ENCODE measurements at places on chromosomes 7 and 10.

GRCh38 chr10:123571978-123572377 lies 94.2 kb upstream of the GPR26 start:
- no peak for DNase-seq

- no peak for DNase-seq
Measured at GRCh38 chr7:76428868-76429805, 4.4 kb downstream of the ZP3 start.

DNA sequence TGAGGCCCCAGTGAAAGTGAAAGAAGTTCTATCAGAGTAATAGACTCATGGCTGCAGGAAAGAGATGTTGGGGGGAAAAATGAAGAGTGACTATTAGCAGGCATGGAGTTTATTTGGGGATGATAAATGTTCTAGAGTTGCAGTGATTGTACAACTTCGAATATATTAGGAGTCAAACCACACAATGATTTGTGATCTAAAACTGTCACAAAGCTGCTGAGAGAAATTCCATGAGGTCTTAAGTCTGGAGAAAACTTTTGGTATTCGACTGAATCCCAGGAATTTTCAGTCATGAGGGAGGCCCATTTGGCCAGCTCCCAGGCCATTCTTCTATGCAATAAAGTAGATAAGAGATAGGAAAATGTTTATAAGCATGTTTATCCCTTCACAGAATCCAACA lies 55.9 kb upstream of the UNC5B start:
- no peak for DNase-seq

DNA sequence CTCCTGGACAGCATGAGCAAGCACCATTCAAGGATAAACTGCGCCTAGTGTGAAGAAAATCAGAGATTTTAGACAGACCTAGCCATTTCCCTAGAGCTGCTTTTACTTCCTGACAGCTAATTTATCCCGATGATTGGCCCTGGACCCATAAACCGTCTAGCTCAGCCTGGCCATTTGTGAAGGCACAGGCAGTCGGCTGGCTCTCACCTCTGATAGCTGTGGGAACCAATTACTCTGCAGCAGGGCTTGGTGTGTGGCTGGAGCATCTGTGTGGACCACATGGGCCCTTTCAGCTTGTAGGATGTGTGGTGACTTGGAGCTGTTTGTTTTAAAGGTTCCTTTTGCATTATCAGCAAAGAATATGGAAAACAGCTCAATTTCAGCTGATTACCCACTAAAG lies 111.1 kb upstream of the NPY start:
- no peak for DNase-seq

DNA sequence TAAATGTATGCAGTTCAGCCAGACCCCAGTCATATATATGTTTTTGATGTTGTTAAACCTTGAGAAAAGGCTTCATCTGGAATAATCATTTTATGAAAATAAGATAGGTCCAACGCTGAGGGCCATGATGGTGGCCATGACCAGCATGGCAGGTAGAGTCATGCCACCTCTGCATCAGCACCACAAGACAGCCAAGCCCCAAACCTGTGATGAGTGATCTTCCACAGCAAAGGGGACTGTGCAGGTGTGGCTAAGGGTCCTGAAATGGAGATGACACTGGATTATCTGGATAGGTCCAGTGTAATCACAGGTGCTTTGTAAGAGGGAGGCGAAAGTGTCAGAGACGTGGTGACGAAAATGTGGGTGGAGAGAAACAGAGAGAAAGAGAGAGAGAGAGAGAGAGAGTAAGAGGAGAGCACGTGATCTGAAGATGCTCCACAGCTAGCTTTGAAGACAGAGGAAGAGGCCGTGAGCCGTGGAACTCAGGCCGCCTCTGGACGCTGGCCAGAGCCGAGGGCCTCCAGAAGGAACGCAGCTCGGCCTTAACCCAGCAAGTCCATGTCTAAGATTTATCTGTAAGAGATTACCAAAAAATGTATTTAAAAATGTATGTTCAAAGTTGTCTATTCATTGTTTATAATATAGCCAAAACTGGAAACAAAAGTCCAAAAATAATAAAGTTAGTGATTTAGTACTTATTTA lies 304.4 kb upstream of the SHH start:
- no peak for DNase-seq

DNA sequence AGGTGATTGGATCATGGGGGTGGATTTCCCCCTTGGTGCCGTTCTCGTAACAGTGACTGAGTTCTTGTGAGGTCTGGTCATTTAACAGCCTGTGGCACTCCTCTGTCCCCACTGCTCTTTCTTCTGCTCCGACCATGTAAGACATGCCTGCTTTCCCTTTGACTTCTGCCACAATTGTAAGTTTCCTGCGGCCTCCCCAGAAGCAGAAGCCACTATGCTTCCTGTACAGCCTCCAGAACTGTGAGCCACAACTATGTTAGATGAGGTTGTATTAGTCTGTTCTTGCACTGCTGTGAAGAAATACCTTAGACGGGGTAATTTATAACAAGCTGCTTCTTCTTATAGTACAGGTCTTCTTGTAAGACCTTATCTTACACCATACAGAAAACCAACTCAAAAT lies 241.7 kb upstream of the KLF14 start:
- DNase-seq = no peak

DNA sequence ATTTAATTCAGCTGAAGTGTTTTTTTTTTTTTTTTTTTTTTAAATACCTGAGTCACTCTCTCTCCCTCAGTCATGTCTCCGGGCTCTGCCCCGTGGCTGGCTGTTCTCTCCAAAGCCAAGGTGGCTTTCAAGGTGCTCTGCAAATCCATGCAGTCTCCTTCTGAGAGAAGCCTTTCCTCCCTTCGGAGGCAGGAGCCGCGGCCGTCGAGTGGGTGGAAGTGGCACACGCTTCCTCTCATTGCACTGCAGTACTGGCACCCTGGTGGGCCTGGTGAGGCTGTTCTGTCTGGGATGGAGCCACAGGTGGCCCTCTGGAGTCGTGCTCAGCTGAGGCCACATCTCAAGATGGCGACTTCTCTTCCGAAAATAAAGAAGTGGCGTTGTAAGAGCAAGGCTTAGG lies 221.8 kb downstream of the GLRX3 start:
- no peak for DNase-seq

DNA sequence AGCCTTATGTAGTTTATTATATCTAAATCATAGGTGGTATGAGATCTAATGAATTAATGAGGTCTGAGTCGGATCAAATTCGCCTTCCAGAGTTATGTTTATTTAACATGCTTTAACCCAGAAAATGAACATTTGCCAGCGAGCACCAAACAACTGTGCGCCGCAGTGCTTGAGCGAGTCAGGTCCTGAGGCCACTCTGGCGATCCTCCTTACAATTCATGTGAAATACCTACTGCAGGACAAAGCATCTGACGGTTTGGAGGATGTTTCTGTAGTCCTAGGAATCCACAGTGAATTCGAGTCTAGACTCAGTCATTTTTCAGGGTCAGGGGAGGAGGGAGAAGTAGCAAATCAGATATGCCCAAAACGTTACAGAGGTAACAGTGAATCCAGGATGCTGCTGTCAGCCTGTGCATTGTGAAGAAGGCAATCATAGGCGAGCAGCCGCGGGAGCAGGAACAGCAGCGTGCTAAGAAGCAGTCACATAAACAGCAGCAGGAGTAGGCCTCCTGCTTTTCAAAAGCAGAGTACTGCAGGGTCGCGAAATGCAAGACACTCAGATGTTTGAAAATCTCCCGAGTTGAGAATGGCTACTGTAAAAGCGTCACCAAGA lies 120.2 kb downstream of the CACNB2 start:
- DNase-seq = no peak

DNA sequence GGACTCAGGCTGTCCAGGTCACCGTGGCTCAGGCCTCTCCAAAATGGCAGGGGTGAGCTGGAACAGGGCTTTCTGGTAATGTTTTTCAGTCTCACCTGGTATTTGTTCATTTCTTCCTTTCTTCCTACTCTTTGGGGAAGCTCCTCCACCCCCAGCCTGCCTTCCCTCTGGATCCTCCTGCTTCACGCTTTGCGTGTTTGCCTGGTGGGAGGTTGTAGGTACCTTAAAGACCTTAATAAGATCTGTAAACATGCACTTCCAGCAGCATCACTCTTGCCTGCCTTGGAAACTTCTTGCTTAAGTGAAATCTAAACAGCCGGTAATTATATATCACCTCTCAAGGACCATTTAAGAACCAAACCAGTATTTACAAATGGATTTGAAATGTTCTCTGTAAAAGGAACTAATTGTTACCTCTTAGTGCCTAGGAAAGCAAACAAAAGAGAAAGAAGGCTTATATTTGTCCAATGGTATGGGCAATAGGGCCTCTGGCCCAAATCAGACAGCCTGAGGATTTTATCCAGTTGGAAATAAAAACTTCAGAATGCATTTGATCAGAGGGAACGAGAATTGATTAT lies 339.9 kb downstream of the CCSER2 start:
- DNase-seq = no peak

DNA sequence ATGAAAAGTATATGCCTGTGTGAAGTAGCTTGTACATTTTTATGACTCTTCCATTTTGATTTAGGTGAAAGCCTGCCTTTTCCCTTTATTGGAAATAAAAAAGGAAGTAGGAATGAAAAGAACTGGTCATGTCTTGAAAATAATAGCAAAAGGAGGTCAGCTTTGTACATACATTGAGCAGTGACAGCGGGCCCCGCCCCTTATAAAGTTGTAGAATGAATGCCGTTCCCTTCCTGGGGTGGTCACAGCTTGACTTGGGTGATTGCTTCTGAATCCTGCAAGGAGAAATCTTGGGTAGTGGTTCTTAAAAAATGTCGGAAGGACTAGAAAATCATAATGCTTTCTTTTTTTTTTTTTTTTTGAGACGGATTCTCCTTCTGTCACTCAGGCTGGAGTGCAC lies 31.7 kb downstream of the CAMK1D start:
- DNase-seq = no peak

DNA sequence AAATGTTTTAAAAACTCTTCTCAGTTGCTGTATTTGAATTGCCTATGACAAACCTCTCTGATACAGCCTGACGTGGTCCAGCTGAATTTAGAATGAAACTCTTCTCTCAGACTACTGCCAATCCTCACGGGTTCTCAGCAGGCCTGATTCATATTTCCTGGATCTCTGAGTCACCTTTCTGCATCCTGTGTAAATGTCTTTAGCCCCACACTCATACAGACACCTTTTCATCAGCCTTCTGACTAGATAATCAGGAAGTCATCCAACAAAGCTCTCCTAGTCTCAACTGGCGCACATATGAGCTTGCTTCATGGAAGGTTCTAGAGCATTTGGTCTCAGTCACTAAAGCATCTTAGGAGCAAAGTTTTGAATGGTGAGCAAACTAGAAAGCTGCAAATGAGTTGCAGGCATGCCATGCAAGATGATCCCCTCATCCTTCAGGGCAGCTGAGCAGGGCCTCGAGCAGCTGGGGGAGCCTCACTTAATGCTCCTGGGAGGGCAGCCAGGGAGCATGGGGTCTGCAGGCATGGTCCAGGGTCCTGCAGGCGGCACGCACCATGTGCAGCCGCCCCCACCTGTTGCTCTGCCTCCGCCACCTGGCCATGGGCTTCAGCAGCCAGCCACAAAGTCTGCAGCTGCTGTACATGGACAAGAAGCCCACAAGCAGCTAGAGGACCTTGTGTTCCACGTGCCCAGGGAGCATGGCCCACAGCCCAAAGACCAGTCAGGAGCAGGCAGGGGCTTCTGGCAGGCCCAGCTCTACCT lies 182.8 kb downstream of the ARHGAP12 start:
- DNase-seq = peak; percentile 99

- DNase-seq = no peak
Measured at GRCh38 chr10:3468919-3469638, 296.5 kb upstream of the PITRM1 start.

- DNase-seq = no peak
Measured at GRCh38 chr10:60170250-60170649, 219.4 kb downstream of the ANK3 start.

- no peak for DNase-seq
Measured at GRCh38 chr10:55881588-55881987, 479.5 kb downstream of the ZWINT start.

DNA sequence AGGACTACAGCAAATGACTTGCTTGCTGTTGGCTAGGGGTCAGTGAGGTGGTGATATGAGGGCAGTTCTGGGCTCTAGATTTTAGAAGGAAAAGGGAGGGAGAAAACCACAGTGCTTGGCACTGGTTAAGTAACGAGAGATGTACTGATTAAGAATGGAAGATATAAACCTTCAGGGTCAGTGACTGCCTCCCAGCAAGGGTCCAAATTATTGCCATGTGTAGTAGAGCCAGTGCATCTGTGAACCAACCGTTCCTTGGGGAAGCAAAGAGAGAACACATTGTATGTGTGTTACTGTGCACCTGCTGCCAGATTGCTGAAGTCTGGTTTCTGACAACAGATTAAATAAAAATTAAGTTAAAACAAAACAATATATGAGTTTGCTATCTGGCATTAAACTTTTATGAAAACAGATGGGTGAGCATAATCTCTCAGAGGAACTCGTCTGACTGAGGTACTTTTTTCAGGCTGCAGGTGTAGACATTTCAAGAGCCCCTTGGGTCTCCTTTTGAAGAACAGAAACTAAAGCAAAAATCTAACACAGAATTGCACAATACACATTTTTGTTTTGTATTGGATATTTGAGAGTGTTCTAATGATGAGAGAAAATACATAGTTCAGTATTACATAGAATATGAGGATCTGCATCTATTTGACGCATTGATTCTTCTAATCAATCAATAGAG lies 1120.6 kb downstream of the SORCS3 start:
- no peak for DNase-seq

GRCh38 chr7:36058020-36058592 lies 94.9 kb upstream of the EEPD1 start:
- no peak for DNase-seq

- DNase-seq = no peak
Measured at GRCh38 chr7:128794436-128794835, 2.7 kb downstream of the CCDC136 start.

- DNase-seq = no peak
Measured at GRCh38 chr10:69438536-69439349, 12.5 kb upstream of the TSPAN15 start.

GRCh38 chr10:16602104-16602775 lies 80.6 kb upstream of the C1QL3 start:
- DNase-seq = no peak

DNA sequence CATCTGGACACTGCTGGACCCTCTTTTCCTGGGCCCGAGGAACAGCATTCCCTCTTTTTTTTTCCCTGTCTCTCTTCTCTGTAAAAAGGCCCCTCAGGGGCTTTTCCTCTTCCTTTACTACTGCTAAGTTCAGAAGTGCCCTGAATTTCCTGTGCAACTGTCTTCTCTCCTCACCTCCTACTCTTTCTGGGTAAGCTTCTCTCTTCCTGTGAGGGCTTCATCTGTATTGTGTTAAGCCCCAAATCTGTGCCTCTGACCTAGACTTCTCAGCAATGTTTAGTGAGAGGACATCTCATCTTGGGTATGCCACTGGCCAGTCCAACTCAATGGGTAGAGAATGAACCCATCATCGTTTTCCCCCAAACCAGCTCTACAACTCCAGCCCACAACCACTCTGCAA lies 174.2 kb downstream of the PTEN start:
- no peak for DNase-seq

Data from RKO (cell line).